ENCODE measurements at places on chromosomes 6 and 20.

DNA sequence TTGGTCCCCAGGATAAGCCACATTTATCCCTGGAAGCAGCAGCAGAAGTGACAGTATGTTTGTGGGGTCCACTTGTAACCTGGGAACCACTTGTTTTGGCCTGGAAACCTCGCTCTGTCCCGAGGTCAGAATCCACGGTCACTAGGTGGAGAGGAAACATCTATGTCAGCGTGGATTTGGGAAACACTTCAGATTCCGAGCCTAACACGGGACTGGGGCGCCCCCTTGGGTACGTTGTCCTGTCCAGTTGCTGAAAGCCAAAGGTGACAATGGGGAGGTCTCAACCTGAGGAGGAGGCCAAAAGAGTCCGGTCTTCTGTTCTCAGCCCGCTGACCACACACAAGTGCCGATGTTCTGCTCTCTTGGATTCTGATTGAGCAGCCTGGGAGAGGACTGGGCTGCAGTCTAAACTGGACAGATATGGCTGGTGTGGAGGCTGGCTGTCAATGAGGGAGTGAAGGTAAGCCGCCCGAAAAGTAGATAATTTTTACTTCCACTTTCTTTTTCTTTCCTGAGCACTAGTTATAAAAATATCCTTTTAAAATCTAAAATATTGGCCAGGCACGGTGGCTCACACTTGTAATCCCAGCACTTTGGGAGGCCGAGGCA, 4.9 kb upstream of the ZFP57 start:
- DNase-seq = no peak

GRCh38 chr20:36569847-36570429, 3.5 kb upstream of the TGIF2 start:
- DNase-seq = no peak

GRCh38 chr6:16949716-16950115, 152.1 kb upstream of the STMND1 start:
- DNase-seq = no peak

DNA sequence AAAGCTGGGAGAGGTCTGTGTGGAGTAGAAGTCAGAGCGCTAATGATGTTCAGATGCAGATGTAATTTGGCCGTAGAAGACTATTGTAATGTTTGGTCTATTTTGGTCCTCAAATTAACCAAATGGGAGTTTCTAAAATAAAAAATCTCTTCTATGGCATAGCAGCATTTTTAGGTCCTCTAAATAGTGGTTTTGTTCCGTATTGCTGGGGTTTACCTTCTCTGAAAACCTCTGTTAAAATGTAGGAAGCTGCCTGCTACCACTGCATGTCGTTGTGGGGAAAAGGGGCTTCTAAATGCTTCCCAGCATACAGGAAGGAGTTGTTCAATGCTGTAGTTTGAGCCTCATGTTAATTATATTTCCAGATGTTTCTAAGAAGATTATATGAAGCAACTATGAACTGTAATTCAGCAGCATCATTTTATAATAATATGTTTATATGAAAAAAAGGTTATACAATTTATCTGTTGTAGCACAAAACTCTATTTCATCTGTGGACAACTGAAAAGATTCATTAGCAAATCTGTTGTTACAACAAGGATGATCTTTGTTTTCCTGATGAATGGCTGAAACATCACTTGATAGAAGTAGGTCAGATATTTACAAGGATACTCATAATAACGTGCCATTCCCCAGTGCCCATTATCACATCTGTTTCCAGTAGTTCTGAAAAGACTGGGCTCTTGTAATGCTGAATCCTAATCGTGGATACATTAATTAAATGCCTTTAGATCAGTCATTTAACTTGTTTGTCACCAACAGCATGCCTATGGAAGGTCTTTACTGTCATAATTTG, 256.6 kb downstream of the TBC1D7 start:
- DNase-seq = no peak

- DNase-seq = no peak
These were observed 142.4 kb downstream of the ZFP64 start for GRCh38 chr20:52049001-52049731.

DNA sequence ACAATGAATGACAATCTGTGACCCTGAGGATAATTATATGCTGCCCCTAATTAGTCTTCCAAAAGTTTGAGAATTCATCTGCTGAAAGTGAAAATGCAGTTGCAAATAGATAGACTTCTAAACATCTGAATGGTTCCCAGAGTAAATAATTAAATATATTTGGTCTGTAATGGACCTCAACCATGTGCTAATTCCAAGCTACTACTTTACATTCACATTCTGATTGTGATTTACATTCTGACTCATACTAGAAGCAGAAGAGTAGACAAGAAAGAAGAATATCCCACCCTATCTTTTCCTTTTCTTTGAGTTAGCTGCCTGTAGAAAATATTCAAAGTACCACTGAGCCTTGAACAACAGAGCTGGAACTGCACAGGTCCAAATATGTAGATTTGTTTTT, 80.8 kb downstream of the PTPRK start:
- no peak for DNase-seq

DNA sequence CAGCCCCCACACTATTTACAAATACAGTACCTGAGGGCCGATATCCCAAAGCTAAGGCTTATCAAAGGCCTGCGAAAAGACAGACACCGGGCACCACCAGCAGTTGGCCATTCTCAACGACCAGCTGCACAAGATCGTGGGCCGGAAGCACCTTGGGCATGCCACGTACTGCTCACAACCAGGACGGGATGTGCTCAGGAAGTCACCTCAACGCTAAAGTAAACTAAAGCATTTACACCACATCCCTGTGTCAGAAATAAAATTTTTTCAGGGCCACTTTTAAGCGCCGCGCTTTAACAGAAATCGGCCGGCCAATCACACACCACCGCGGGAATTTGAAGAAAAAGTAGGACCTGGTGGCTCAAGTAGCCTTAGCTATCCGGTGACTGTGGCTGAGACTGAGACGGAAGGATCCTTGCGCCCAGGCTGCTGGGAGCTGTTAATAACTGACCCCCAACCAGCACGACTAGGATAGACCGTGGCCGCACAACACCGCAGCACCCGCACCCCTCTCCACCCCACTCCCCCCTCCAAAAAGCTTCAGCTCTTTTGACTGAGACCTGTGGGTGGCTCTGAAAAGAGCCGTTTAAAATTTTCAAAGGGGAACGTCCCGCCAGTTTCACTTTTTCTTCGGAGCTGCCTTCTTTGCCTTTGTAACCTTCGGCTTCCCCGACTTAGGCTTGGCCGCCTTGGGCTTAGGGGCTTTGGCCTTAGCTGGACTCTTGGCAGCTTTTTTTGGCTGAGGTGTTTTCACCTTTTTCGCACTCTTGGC, 131.2 kb upstream of the BTN3A2 start:
- DNase-seq = no peak

DNA sequence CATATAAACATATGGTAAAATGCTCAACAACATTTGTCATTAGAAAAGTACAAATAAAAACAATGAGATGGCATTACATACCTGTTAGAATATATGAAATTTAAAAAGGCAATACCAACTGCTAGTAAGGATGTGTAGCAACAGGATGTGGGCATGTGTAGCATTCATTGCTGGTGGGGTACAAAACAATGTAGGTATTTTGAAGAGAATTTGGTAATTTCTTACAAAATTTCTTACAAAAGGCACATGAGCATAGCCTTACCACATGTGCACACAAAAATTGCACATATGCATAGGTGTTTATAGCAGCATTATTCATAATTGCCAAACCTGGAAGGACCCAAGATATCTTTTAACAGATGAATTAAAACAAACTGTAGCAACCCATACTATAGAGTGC, 1355.1 kb upstream of the CITED2 start:
- DNase-seq = no peak

DNA sequence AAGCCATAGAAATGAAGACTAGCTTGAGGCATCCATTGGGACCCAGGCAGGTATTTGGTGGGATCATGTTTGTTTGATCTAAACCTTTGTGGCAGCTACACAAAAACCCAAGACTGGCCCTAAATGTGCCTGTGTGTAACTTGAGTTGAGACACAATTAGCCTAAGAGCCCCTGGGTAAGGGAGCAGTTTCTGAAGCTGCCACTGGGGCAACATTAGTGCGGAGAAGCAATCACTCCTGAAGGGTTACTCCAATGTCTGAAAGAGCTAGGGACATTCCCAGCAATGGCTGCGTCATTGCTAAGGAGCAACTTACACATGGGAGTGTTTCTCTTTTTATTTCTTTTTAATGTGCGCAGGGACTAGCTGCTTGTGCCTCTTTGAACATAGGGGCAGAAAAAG, 67.9 kb upstream of the EEF1E1 start:
- no peak for DNase-seq

GRCh38 chr6:112235956-112236355, 18.4 kb downstream of the LAMA4 start:
- no peak for DNase-seq

Data from GM12891 (cell line).